ENCODE measurements at places on chromosomes 3 and 15.

DNA sequence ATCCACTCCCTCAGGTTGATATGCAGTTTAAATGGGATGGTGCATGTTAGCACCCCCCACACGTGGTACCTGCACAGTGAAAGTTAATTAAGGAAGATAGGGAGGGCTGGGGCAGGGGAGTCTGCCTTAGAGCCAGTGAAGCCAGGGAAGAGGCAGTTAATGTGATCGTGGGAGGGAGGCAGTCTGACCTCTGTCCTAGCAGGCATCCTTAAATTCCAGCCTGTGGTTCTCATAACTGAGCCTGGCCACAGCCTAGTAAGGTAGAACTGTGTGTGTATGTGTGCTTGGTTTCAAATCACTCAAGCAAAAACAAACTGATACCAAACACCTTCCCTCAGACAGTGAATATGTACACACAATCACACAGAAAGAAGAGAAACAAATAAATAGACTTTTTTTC lies 319.1 kb upstream of the TLE3 start:
- no peak for DNase-seq

DNA sequence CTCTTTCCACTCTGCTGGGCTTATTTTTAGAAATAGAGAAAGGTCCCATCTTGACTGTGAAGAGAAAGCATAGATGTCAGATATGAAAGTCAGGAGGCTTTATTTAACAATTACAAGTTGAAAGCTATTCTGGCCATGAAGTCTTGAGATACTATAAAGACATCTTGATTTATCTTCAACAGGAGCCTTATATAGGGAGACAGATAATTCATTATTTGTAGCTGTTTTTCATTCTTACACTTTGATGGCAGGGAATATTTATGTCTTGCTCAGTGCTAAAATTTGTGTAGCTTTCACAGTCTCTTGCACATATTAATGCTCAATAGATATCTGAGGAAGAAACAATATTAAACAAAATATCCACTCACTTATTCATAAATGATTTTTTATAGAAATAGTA lies 248.8 kb downstream of the C3orf38 start:
- no peak for DNase-seq

DNA sequence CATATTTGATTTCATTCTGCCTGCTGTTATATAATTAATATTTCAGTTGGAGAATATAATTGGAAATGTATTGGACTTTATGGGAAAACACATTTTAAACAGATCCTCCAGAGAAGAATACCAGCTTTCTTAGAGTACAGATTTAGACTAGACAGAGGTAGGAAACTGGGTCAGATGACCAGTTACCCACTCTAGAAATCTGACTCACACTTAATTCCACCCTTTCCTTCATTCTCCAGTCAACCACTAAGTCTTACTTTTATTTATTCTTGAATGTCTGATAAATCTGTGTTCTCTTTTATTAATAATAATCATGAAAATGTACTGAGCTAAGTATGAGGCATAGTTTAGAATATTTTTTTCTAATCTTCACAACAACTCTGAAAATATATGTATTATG lies 110.7 kb downstream of the LRRC49 start:
- DNase-seq: no peak

- DNase-seq: no peak
These were observed 116.7 kb upstream of the PLCL2 start for GRCh38 chr3:16768014-16768413.

GRCh38 chr15:96700555-96700954 lies 370.1 kb downstream of the NR2F2 start:
- DNase-seq: no peak

- no peak for DNase-seq
These were observed 101.6 kb downstream of the ZIC4 start for GRCh38 chr3:147304756-147305155.

DNA sequence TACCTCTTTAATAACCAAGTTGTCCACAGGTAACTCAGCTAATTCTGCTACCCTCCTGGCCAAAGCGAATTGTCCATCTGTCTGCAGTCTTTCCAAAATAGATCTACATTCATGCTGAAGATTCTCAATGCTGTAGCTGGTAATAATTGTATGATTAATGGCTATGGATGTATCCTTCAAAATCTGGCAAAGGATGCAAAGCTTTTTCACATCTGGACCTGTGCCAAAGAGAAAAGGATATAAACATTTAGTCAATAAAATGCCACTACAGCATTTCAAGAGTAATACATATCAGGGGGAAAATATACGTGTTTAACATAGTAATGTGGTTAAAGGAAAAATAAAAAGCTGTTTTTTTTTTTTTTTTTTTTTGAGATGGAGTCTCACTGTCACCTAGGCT lies 48.7 kb downstream of the EIF3J start:
- no peak for DNase-seq

GRCh38 chr3:99823723-99824711 lies 6.4 kb downstream of the CMSS1 start:
- no peak for DNase-seq

- no peak for DNase-seq
These were observed 12.3 kb downstream of the SMAD3 start for GRCh38 chr15:67077641-67078215.

DNA sequence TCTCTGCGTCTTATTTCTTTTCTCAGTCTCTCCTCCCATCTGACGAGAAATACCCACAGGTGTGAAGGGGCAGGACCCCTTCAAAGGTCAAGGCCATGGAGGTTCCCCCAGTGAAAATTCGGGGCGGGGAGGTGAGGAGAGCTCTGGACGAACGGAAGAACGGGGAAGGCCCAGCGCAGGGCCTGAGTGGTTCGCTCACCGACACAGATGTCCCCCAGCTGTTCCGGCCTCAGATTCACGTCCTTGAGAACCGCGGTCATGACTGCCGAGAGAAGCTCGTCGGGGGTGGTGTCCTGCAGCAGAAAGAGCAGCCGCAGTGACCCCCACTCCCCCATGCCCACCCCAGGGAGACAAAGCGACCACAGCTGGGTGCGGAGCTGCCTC lies 542 bp downstream of the ACAA1 start:
- no peak for DNase-seq

- DNase-seq: no peak
These were observed 36.7 kb upstream of the SLC7A14 start for GRCh38 chr3:170622369-170623159.

Data from activated naive CD4-positive, alpha-beta T cell (primary cell).